Muscle of arm (tissue), 14 donors: ENCODE measurements at places on chromosomes 16 and 17. TPM values are rescaled to one million over a fixed set of nuclear protein-coding genes. Genes with fewer than 3 reads are reported as not detected.
A peak's percentile ranks its signal among the peaks of the same experiment; 100 is the strongest.

OR1F1 gene
- polyA plus RNA-seq = not detected

FBXL16 gene
- polyA plus RNA-seq = 0.24 TPM

KRT40 gene
- 3.1 TPM for polyA plus RNA-seq

P2RX1 gene
- polyA plus RNA-seq = 2.3 TPM

DHRS7C gene
- not detected for polyA plus RNA-seq

KRTAP9-8 gene
- polyA plus RNA-seq = not detected

DNA sequence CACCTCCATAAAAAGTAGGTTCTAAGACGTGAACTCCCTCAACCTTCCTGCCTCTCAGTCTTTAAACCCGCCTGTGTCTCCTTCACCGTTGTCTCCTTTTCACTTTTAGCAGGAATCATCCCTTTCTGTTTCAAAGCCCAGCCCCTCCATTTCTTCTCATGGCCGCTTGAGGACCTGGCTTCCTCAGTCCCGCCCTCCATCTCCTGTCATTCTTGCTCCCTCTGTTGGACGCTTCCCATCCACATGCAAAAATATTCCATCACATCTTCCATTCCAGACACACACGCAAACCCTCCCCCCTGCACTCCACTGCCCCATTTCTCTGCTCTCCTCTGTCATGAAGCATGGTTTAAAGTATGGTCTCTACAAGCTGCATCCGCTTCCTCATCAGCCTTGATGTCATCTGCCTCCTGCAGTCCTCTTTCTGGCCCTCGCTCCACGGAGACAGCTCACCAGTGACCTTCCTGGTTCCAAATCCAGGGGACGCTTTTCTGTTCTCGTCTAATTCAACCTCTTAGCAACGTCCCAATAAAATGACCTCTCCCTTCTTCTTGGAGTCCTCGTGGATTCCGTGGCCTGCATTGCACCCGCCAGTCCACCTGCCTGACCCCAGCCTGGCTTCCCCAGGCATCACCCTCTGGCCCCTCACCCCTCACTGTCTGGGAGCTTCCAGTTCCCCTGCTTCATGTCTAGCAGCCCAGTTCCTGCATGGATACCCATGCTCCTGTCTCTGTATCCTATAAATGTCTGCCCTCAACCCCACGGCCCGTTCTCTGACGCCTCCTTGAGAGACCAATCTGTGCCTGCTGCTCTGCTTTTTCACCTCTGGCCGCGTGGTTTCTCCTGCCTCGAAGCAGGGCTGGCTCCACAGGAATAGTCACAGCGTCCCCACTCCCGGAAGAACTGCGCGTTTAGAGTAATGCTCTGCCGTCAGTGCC lies 26.2 kb downstream of the ANKRD40 start:
- peak; percentile 84 for DNase-seq

DNA sequence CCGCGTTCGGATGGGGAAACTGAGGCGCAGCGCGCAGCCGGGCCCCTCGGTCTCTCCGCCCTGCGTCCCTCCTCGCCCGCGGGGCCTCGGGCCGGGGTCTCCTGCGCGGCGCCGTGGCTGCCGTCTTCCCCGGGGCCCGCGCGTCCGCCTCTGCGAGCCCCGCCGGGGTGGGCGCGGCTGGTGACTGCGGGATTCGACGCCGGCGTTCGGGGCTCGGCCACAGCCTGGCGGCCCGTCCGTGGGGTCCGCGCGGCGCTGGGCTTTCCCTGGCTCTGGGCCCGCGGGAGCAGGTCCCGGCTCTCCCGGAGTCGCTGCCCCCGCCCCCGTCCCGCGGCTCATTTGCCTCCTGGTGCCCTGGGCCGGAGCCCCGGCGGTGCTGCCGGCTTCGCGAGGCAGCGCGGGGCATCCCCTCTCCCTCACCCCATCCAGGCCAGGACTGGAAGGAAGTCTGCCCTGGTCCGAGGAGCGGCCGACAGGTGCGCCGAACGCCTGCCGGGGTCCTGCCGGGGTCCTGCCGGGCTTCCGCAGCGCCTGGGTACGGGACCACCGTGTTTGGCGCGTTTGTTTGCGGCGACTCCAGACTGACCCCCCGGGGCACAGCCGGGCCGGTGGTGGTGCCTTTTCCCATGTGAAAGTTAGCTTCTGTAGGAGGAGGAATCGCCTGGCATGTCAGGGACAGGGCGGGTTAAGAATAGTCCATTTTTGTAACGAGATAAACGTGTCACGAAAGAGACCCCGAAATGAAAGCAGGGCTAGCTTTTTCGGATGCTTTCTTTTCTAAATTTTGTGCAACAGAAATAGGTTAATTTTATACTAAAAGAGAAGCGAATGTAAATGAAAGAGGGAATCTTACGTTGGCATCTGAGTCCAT lies 671 bp downstream of the CHMP6 start:
- no peak for DNase-seq

DNA sequence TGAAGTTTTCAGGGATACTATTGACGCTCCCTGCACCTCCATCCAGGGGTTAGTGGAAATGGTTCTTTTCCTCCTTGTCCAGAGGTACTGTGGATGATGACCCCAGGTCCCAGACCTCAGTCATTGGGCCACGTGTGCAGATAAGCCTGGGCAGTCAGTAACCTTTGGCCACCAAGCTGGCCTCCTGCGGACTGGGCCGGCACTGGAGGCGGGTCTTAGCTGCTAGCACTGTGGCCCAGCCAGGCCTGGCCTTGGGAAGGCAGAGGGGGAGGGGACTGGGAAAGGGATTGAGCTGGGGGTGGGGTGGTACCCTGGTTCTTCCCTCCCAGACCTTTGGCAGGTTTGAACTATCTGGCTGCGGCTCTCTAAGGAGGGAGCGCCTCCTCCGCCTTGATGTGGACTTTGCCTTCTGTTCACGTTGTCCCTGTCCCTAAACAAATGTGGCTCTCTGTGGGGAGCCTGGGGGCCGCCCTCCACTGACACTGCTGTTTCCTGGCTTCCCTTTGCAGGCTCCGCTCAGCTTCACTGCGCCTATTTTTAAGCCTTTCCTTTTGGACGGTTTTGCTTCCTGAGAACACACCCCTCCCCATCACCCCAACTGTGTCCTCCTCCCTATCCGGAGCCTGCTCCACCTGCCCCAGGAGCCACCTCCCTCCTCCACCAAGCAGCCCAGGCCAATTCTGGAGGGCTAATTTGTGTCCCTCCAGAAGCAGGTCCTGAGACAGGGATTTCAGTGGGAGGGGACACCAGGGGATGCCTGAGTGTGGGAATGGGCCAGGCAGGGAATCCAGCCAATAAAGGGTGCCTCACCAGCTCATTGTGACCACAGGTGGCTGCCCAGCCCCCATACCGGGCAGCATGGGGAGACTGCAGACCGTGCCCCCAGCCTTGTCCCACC lies 251.9 kb downstream of the SEC14L1 start:
- DNase-seq = no peak

DNA sequence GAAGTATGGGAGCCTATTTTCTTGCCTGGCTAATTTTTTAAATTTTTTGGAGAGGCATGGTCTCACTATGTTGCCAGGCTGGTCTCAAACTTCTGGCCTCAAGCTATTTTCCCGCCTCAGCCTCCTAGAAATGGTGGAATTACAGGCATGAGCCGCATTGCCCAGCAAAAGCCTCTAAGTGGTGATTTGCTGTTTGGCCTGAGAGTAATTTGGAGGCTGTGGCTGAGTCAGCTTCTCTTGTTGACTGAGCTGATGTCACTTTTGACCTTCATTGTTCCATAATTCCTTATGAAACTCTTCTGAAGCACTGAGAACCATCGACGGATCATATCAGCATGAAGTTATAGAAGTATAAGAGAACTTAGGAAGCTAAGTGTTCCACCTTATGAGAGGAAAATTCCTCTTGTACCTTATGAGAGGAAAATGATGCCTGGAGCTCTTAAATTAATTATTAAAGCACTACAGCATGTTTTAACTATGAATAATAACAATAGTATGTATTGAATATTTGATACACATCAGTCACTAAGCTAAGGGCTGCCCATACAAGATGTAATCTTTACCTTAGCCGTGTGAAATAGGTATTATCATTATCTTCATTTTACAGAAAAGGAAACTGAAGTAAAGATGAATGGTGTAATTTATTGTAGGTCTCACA lies 220.8 kb upstream of the MON1B start:
- DNase-seq = no peak

GRCh38 chr16:27351989-27352388 lies 38.2 kb downstream of the IL4R start:
- DNase-seq = no peak

DNA sequence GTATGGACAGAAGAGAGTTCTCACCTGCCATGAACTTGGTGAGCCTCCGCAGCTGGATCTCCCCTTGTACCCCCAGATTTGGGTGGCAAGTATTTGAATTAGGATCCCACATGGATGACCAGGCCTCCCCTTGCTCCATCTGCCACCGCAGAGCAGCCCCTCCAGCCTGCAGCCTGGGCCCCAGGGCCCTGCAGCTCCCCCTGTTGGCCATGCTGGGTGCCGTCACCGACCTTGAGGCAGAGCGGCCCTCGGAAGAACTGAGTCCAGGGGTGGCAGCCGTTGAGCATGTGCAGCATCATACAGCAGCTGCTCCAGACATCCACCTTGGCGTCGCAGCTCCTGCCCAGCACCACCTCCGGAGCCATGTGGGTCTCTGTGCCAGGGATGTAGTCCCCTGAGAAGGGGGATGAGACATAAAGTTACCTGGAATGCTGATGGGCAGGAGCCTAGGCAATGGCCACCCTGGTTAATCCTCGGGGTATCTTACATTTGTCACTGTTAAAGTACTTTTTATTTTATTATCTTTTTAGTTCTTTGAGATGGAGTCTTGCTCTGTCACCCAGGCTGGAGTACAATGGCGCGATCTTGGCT lies 9.0 kb upstream of the SPATA32 start:
- no peak for DNase-seq

- DNase-seq = no peak
These were observed 46.1 kb downstream of the NXN start for GRCh38 chr17:933312-934073.

DNA sequence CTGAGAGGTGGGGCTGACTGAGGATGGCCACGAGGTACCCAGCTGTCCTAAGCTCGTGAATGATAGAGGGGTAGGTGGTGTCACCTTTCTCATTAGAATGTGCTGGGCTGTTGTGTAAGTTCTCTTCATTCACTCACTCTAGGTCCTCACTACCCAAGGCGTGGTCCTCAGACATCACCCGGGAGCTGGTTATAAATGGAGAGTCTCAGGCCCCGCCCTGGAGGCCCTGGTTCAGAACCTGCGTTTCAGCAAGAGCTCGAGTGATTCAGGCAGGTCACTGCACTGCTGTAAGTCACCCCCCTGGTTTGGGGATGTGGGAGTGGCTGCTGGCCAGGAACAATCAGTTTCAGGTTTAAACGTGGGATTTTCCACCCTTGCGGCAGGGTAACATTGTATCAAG lies 139.8 kb downstream of the FOXL1 start:
- DNase-seq = no peak

DNA sequence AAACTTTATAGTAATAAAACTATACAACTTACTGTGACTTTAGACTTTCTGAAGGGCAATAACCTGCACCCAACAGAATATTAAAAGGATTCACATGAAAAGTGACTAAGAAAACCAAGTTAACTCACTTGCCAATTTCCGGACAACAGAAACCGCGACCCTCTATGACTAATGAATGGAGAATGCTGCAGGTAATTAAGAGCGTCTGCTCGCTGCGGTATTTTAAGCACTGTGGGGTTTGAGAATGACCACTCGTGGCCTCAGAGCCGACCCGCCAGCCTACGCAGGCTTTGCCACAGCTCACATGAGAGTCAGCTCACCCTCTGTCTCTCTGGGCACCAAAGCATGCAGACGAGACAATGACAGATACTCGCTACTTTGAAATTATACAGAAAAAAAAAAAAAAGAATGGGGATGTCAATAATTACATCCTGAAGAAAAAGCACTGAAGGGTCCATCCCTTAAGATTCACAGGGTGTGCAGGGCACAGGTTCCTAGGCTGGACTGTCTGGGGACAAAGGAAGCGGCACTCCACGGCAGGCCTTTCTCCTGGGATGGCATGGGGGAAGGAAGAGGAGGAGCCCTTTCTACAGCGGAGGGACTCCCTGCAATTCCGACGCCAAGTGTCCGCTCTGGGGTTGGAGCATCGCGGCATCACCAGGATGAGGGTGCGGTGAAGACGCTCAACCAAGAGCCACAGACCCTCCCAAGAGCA lies 35.0 kb downstream of the ZCCHC14 start:
- no peak for DNase-seq

- DNase-seq = no peak
These were observed 21.6 kb downstream of the SPNS2 start for GRCh38 chr17:4520060-4520893.

DNA sequence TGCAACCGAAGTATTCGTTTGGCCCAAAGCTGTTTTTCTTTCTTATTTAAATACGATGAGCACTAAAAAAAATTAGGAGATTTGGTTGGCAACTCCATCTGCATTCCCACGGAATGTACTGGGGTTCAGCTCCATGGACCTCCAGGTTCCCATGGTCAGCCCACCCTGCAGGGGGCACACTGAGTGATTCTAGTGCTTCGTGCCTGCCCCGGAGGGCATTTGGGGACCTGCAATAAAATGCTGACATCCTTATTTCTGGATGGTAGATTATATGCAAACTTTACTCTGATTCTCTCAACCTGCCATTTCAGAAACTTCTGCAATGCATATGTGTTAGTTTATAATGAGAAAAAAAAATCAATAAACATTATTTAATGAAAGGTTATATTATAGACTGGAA lies 339.4 kb downstream of the XYLT1 start:
- no peak for DNase-seq

DNA sequence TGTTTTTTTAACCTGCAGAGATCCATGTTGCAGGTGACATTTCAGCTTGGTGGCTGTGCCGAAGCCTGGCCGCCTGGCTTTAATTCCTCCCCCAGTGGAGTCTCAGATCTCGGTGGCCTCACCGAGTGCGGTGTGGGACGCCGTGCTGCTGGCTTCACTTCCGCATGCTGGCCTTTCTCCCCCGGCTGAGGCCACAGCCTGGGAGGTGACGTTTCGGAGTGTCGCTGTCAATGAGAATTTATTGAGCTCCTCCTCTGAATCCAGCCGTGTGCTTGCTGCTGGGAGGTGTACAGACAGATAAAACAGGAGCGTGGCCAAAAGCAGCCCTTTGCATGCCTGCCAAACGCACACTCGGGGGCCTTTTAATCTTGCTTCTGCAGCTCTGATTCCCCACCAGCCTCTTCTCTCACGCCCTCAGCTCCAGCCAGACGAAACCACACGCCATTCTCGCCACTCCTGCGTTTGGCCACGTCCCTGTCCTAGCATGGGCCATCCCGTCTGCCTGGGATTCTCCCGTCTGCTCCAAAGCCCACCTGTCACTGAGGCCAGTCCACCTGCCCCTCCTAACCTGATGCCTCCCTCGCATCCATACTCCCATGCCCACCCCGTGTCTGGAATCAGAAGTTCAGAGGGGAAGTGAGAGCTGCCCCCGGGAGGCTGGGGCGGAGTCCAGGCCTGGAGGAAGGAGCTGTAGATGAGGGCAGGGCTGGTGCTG lies 3.6 kb downstream of the GSE1 start:
- DNase-seq = no peak

- DNase-seq = no peak
These were observed 49.7 kb downstream of the TUBD1 start for GRCh38 chr17:59842901-59843652.

DNA sequence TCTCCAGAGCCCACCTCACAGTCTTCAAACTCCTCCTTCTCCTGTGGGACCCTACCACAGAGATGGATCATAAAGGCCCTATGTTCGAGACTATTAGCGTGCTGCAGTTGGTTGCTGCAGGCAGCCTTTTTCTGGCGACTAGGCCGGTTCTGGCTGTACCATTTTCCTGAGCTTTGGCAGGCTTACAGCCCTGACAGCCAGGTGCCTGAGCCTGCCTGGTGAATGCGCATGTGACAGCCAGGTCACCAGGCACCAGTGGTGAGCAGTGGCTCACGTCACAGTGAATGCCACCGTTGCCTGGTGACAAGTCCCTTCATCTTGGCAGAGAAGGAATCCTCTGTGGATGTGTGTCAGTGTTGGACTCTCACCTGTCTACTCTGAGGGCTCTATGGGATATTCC lies 978.8 kb downstream of the KCNJ18 start:
- DNase-seq = no peak
